Vagina (tissue), 2 donors: ENCODE measurements at places on chromosomes 12 and 14.

GRCh38 chr14:56514663-56515371 lies 64.8 kb upstream of the TMEM260 start:
- no peak for DNase-seq

- DNase-seq: no peak
These were observed 20.5 kb downstream of the CKB start for GRCh38 chr14:103501921-103502669.

DNA sequence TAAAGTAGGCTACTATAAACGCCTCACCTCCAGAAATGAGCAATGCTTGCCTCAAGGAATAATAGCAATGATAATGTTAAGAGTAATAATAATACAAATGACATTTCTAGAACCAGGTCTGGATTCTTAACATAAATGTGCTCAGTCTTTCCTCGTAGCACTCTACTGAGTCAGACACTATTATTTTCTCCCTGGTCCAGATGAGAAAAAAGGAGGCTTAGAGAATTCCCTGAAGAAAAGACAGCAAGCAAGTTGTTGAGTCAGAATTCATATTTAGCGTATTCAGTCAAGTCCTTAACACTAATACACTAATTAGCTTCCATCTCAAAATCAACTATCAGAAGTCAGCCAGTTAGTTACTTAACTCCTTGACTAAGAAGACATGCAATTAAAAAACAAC lies 13.2 kb downstream of the KCNC2 start:
- DNase-seq: no peak

DNA sequence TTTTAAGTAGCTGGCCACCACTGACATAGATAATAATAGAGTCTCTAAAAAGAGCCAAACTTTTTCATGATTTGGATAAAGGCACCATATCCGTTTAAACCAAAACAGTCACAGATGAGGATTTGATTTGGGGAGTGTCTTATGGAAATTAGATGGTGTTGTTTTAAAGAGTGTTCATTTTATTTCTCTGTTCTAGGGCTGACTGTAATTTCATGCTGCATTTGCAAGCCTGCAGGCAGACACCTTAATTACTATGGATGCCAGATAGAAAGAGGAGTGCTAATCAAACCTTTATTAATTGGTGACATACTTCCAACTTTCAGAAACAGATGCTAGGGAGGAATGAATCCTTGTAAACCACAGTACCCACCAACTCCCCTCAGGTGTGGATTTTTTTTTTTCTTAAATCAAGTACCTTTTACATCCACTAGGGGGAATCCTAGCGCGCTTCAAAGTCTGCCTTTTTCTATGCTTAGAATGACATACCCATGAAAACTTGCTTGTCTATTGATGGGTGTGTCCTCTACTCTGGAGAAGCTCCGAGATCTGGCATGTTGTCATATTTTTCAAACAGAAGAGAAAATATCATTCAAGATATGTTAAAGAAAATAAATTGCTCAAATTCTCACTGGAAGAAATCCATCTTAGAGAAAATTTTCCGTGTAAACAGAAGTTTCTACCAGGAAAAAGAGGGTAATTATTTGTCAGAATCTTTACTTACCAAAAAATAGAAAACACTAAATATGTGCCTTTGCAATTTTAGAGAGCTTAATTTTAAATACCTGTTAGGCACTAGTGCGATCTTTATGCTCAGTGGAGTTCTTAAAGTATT lies 14.2 kb upstream of the PLXNC1 start:
- no peak for DNase-seq

- no peak for DNase-seq
These were observed 1.8 kb downstream of the COX6A1 start for GRCh38 chr12:120439646-120440247.

DNA sequence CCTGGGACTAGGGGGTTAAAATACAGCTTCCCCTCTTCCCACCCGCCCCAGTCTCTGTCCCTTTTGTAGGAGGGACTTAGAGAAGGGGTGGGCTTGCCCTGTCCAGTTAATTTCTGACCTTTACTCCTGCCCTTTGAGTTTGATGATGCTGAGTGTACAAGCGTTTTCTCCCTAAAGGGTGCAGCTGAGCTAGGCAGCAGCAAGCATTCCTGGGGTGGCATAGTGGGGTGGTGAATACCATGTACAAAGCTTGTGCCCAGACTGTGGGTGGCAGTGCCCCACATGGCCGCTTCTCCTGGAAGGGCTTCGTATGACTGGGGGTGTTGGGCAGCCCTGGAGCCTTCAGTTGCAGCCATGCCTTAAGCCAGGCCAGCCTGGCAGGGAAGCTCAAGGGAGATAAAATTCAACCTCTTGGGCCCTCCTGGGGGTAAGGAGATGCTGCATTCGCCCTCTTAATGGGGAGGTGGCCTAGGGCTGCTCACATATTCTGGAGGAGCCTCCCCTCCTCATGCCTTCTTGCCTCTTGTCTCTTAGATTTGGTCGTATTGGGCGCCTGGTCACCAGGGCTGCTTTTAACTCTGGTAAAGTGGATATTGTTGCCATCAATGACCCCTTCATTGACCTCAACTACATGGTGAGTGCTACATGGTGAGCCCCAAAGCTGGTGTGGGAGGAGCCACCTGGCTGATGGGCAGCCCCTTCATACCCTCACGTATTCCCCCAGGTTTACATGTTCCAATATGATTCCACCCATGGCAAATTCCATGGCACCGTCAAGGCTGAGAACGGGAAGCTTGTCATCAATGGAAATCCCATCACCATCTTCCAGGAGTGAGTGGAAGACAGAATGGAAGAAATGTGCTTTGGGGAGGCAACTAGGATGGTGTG lies 1.9 kb downstream of the GAPDH start:
- no peak for DNase-seq

- no peak for DNase-seq
These were observed 1.0 kb downstream of the SH2B3 start for GRCh38 chr12:111406474-111407376.

GRCh38 chr14:95190346-95190840 lies 33.1 kb upstream of the DICER1 start:
- DNase-seq: no peak

GRCh38 chr14:105477660-105478397 lies 3.2 kb downstream of the CRIP2 start:
- no peak for DNase-seq

- no peak for DNase-seq
These were observed 493.3 kb downstream of the TMTC2 start for GRCh38 chr12:83179999-83180398.

DNA sequence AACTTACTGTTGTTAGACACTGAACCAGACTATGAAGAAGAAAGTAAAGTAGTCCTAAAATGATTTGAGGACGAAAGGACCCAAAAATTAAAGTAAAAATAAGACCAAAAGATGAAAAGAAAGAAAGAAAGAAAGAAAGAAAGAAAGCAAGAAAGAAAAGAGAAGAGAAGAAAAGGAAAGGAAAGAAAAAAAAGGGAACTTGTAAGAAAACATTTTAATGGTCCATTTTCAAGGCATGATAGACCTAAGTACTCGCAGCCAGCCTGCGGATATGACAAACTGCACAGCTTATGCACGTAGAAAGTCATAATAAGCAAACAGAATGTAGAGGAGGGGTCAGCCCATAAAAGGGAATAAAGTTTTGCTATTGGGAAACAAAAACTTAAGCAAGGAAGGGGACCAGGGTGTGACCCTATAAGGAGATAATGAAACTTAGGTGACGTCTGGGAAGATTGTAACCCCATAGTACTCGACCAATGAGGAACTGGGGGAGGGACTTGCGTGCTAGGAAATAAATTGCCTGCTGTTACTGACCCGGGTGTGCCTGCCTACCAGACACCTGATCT lies 59.7 kb downstream of the APOBEC1 start:
- DNase-seq: no peak

- no peak for DNase-seq
These were observed at the start of gene SDSL for GRCh38 chr12:113422030-113422885. Gene SDSL (plus strand): TSS chr12:113422380. CDS start chr12:113427983, 5,603 bp downstream.

- no peak for DNase-seq
These were observed 56.6 kb upstream of the SLC6A15 start for GRCh38 chr12:84969226-84969625.

DNA sequence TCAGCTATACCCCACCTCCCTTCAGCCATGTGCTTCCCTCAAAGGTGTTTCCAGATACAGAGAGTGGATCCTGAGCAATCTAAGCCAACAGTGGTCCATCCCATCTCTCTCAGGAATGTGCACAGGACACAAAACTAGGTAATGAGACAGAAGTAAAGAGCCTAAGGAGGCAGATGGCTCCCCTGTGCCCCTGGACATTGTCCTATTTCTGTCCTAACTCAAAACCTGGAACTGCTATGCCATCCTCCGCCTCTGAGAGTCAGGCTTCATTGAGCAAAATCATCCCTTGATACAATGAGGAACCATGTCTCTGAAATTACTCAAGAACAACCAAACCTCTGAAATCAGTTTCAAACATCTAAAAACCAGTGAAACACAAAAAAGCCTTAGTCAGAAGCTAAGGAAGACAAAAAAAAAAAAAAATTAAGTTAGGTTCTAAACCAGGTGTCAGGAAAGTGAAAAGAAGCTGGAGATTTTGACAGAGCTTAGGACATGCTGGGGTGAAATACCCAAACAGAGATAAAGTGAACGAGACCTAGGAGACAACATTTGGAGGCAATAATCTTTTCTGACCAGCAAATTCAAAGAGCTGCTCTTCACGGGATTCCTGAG lies 200.3 kb upstream of the PLEKHG7 start:
- DNase-seq: no peak

DNA sequence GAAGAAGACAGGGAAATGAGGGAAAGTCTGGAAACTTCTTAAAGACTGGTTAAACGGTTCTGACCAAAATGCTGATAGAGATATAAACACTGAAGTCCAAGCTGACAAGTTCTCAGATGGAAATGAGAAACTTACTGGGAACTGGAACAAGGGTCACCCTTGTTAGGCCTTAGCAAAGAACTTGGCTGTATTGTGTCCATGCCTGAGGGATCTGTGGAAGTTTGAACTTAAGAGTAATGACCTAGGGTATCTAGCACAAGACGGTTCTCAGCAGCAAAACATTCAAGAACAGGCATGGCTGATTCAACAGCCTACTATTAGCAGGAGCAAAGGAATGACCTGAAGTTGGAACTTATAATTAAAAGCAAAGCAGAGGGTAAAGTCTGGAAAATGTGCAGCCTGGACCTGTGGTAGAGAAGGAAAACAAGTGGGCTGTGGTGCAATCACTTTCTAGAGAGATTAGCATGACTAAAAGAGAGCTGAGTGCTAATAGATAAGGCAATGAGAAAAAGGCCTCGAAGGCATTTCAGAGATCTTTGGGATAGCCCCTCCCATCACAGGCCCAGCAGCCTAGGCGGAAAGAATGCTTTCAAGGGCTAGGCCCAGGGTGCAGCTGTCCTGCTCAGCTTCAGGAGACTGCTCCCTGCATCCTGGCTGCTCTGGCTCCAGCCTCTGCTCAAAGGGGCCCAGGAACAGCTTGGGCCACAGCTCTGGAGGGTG lies 60.3 kb downstream of the ATP2B1 start:
- no peak for DNase-seq

GRCh38 chr14:55433880-55434804 lies 6.3 kb downstream of the TBPL2 start:
- peak; percentile 80 for DNase-seq

- DNase-seq: no peak
These were observed 334.3 kb upstream of the SYT1 start for GRCh38 chr12:78530100-78530765.

DNA sequence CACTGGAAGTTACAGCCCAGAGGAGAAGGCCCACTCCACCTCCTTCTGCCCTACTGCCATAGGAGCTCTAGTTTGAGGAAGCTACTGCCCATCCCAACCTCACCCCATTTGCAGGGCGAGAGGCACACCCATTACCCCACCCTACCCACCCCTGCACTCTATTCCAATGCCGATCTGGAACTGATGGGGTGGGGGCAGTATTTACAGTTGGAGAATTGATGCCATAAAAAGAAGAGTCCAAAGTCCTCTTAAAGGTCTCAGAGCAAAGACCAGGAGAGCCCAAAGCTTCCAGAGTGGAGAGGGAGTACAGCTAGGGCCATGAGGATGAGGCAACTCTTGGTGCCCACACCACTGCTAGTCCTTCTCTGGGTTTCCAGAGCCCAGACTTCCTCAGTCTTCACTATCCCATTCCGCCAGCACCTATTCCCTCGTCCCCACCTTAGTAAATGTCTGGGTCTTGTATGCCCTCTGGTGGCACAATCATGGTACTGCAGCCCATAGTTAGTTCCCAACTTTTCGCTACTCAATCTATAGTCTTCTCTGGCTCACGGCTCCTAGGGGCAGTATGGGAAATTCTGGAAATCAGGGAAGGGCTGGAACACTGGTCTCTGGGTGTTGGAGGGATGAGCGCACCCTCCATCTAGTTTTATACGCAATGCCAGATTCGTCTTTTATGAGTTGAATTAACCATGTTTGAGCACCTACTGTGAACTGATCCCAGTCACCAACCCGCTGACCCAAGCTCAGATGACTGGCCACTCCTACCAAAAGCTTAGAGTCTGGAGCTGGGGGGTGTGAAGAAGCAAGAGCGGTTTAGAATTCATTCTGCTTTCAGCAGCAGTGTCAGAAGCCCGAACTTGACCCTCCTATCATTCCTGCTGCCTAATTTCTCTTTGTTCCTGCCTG lies 6.9 kb upstream of the ADCY6 start:
- DNase-seq: no peak

DNA sequence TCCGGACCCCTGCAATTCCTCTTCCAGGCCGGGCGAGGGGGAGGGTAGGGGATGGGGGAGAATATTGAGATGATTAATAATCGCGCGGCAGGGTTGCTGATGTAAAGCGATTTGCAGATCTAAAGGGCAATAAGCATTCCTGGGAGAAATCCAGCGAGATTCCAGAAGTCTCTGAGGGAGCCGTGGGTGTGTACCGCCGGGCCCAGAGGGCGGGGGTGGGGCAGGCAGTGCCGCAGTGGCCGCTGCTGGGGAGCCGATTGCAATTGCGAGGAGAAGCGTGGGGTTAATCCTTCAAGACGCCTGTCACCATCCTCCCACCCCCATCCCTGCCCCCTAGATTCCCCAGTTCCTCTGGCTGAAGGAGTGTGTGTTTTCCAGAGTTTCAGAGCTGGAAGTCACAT lies 16.4 kb downstream of the FOS start:
- no peak for DNase-seq

- DNase-seq: no peak
These were observed 223.7 kb downstream of the KCNC2 start for GRCh38 chr12:74985986-74986319.

- no peak for DNase-seq
These were observed 9.8 kb downstream of the SSTR1 start for GRCh38 chr14:38217553-38217952.

DNA sequence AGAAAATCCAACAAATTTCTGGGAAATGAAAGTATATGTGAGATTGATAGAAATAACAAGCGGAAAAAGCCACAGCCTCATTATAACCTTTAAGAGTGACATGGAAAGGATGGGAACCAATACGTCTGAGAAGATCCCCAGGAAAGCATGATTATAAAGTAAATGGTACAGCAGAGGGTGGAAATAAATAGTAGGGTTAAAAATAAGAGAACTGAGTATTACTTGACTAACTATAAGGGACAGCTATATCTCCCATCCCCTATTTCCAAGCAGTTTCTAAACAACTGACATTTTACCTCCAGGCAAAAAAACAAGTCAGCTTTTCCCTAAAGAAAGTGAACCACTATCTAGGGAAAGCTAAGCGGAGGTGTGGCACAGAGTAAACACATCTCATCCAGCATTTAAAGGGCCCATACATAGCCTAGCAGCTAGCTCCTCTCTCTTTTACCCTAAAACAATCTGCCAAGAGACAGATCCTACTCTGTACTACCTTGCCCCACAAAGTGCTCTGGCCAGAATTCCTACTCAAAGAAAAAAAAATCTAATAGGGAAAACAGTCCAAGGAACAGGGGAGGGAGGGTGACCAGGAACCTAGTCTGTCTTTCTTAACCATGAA lies 11.2 kb downstream of the OSBPL8 start:
- DNase-seq: no peak

- DNase-seq: no peak
These were observed 886 bp upstream of the PRICKLE1 start for GRCh38 chr12:42590330-42590934.

GRCh38 chr14:23580152-23580926 lies 1.7 kb upstream of the JPH4 start:
- DNase-seq: no peak
